Karpas-422 (cell line): ENCODE measurements at places on chromosomes 6 and 20.

GRCh38 chr6:166251655-166252054 is 56.5 kb downstream of the PRR18 start:
- DNase-seq: no peak

DNA sequence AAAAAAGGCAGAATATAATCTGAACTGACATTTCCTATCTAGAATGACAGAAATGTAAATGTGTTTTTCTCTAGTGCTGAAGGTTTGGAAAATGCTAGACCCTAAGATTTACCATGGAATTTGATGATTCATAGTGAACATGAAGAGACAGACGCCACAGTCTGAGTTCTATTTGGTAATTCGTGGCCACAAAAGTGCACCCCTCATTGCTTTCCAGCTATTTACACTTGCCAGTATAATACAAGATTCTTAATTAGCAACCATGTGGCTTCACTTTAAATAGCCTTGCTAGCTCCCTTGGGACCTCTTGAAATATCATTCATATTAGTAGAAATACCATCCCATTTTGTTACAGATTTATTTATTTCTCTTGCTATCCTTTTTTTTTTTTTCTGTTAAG is 636.8 kb downstream of the PRKN start:
- DNase-seq: no peak

DNA sequence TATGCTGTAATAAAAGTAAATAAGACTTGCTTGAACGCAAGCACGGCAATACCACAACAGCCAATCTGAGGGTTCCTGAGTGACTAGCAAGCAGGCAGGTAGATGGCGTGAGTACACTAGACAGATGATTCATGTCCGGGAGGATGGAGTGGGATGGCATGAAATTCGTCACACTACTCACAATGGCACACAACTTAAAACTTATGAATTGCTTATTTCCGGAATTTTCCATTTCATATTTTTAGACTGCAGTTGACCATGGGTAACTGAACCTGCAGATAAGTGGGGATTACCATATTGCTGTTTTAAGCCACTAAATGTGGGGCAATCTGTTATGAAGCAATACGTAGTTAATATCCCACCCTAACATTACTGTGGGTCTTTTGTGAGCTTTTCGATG is 93.6 kb upstream of the NFATC2 start:
- no peak for DNase-seq

GRCh38 chr6:2807342-2808090 is 34.1 kb downstream of the SERPINB1 start:
- no peak for DNase-seq

DNA sequence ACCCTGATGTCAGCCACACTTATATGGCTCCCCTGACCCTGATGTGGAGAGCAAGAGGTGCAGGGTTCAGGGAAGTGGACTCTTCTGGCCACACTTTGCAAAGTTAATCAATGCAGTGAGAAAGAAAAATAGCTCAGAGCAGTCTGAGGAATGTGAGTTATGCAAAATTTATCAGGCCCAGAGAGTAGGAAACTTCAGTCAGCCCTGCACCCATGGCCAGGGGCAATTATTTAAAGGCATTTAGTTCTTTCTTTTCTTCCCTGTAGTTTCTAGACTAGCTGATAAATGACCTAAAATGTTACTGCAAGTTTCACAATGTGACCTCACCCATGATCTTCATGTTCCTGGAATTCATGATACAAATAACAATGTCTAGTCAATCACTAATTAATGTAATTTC is 143.7 kb upstream of the GGTLC1 start:
- no peak for DNase-seq

DNA sequence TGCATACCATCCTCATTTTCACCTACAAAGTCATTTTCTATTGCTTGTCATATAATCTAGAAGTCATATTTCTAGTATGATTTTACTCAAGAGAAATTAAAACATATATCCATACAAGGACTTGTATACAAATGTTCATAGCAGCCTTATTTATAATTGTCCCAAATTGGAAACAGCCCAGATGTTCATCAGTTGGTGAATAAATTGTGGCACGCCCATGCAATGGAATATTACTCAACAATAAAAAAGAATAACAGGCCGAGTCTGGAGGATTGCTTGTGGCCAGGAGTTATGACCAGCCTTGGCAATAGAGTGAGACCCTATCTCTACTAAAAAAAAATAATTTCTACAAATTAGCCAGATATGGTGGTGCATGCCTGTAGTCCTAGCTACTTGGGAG is 28.8 kb downstream of the C6orf163 start:
- DNase-seq: no peak

- DNase-seq: no peak
Observed at GRCh38 chr6:134436281-134436815, 118.4 kb upstream of the SGK1 start.

GRCh38 chr6:156199182-156199581 is 578.0 kb upstream of the ARID1B start:
- no peak for DNase-seq

GRCh38 chr6:32491700-32492099 is 38.4 kb downstream of the HLA-DRB5 start:
- DNase-seq: no peak

DNA sequence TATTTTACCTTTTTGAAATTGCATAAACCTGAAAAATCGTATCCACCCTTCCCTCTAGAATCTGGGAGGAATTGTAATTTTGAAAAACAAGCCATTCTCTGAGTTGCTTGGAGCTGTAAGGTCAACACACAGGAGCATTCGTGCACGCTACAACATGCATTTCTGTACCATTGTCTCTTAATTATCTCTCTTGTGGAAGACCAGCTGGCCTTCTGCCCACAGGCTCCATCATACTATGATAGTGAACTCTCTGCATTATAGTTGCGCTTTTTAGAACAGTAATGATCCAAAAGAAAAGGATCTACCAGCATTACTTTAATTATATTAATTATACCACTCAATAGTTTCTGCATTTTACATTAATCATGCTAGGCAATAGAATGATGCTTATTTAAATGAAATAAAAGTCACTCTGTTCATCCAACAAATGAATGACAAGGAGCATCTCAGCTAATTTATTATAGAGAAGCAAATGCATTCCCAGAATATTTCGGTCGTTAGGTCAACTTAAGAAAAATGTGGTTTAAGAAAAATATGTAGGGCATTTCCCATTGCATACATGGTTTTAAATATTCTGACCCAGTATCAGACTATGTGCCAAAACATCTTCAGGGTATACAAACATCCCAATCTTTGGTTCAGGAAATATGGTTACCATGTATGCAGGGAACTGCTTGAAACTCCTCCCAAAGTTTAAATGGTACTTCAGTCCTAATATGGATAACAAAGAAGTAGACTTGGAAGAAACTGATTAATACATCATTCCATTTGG is 263.5 kb downstream of the TFAP2A start:
- no peak for DNase-seq

GRCh38 chr20:7257692-7258466 is 490.4 kb downstream of the BMP2 start:
- DNase-seq: no peak

DNA sequence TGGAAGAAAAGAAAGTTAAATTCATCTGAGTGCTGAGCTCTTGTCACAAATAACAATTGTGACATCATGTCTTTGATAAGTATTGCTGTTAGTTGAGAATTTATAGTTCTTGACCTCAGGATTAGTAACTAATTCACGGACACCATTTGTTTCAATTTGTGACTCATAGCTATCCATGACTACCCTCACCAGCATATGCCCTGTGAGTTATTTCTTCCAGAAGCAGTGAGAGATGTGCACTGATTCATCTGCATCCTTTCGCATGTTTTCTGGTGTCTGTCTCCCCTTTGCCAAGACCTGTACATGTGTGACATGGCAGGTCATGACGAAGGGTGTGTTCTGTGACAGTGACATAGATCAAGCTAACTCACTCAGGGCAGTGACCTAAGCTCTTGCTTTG is 86.9 kb downstream of the SOBP start:
- DNase-seq: no peak

DNA sequence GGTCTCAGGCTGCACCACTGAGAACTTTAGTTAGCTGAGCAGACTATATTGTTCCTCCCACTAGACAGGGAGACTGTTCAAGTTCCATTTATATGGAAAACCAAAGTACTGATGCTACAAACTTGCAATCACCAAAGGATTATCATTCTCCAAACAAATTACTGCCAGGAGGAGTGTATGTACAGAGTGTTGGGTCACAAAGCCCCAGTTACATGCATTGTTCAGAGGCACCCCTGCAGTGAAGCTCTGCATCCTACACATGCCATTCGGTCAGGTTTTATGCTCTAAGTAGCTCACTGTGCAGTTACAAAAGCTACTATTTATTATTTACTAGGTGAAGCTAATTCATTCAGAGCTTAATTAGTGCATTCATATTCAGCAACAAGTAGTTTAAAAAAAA is 75.8 kb downstream of the SMLR1 start:
- no peak for DNase-seq

- DNase-seq: no peak
Observed at GRCh38 chr6:36524871-36525270, 22.4 kb downstream of the STK38 start.

DNA sequence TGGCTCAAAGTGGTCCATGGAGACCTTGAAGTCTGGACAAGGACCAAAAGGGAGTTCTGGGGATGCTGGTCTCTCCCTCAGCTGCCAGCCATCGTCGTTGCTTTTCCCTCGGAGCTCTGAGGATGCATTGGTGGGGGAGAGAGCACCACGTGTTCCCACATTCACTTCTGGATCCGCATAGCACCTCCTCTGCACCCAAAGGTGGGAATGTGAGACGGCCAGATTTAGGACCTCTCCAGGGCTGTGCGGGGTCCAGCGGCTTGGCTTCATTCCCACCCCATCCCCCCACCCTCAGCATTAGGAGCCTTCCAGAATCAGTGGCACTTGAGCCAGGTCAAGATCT is 1.1 kb downstream of the EPB41L1 start:
- no peak for DNase-seq

- no peak for DNase-seq
Observed at GRCh38 chr6:84777888-84778287, 13.5 kb upstream of the TBX18 start.

- DNase-seq: no peak
Observed at GRCh38 chr20:32963176-32963575, 41.1 kb downstream of the SUN5 start.

DNA sequence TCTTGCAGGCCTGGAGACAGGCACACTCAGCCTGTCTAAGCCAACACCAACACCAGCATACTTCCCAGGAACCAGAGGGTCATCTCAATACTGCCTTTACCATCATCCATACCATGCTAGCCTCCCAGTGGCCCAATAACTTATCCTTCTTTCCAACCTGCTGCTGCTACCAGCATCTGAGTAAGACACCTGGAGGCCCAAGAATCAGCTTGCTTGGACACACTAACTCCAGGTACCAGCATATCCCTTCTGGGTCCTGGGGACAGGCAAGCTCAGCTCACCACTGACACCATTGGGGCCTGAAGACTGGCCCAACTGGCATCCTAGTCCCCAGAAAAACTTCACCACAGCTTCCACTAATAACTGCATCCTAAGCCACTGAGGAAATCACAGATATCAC is 205.3 kb downstream of the CD109 start:
- no peak for DNase-seq

DNA sequence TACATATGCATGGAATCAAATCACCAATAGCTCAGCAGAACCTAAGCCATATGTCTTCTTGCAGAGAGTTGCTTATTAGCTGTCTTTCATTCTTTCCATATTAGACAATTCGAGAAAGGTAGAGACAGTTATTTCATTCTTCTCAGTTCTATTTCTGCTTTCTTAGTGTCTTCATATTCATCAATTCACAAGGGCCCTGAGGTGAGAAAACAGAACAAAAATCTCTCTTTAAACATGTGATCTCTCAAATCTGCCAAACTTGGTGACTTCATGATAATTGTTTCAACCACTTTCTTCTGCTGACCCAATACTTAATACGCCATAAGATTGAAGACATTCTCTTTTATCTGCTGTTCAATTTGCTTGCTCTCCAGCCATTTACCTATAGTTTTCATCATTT is 229.7 kb upstream of the MARCKS start:
- no peak for DNase-seq

GRCh38 chr20:17889226-17889625 is 79.4 kb downstream of the SNX5 start:
- DNase-seq: no peak

DNA sequence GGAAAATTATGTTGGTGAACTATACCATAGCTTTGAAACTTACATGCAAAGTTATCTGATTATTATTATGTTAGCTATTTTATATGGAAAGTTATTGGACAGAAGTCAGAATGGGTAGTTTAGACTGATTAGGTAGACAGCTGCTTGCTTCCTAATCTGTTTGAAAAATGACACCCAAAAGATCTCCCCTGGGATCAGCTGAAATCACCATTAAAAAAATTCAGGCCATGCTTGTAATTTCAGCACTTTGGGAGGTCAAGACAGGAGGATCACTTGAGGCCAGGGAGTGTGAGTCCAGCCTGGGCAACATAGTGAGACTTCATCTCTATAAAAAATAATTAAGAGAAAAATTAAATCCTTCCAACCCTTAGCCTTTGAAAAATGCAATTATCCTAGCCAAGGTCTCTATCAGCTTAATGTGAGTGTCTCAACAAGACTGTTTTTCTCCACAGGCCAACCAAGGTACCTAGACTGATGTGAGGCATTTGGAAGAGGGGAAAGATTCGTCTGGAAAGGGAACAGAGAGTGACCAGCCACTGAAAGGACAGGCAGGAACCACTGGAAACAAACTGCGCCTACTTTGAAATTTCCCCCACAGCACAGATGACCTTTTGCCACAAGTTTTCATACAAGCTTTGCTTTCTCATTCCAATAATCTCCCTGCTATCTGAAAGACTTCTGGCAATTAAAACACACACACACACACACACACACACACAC is 232.3 kb downstream of the GMPR start:
- peak; percentile 47 for DNase-seq

GRCh38 chr6:152529369-152529768 is 107.8 kb downstream of the SYNE1 start:
- DNase-seq: no peak

- no peak for DNase-seq
Observed at GRCh38 chr6:111938710-111939109, 65.5 kb upstream of the FYN start.

DNA sequence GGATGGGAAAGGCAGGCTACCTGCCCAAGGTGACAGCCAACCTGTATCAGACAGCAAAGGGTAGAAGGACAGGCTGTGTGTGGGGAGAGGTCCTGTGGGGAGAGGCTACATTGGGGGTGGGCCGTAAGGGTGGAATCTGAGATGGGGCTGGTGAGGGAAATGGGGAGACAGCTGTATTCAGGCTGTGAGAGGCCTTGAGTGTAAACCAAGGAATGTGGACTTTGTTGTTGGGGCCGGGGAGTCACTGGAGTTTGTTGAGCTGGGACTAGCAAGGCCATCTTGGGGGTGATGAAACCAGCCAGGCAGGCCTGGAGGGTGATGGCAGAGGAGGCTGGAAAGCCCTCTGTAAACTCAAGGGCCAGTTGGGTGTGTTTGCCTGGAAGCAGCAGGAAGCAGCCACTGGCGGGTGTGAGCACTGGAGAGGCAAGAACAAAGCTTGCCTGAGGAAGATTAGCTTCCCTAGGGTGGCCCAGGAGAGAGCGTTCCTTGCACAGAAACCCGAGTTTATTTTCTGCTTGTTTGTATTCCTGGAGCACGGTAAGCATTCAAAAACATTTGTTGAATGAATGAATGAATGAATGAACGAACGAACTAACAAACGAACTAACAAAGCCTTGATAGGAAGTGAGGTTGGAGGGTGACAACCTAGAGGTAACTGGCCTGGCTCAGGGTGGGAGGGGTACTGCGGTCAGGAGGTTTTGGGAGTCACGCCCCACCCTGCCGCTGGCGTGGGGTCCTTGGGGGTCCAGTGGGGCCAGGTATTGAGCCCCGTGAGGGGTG is 18.9 kb downstream of the TTBK1 start:
- no peak for DNase-seq
